ENCODE measurements at places on chromosomes 16 and 17.

DNA sequence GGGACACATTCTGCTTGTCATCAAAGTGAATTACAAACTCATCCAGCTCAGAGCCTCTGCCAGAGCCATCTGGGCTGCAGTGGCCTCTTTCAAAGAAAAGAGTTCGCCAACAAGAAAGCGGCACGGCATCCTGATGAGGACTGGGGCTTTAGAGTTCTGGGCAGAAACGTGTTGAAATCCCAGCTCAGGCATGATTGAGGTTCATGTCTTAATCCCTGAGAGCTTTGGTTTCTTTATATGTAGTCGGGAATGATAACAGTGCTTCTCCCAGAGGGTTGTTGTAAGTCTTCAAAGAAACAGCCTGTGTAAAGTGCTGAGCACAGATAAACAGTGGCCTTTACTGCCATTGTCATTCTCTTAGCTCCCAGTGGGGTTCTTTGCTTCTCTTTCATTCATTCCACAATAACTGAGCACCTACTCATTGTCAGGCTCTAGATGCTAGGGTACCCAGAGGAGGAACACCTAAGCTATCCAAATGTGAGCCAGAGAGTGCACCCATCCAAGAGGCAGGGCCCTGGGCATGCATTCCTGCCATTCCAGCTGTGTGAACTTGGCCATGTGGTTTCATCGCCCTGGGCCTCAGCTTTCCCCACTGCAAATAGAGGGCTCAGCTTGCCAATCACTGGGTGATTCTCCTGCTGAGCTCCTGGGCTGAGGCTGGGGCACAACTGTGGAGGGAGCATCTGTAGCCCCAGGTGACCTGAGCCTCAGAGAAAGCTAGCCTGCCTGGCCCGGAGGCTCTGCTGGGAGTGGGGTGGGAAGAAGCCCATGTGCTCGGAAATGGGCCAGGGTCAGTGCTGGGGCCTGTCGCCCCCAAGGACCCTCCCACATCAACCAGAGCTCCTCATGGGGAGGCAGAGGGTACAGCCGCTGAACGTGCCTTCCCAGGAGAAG, 38.3 kb upstream of the CRHR1 start:
- DNase-seq: no peak

GRCh38 chr17:64632606-64633005, 29.5 kb downstream of the SMURF2 start:
- DNase-seq: no peak

DNA sequence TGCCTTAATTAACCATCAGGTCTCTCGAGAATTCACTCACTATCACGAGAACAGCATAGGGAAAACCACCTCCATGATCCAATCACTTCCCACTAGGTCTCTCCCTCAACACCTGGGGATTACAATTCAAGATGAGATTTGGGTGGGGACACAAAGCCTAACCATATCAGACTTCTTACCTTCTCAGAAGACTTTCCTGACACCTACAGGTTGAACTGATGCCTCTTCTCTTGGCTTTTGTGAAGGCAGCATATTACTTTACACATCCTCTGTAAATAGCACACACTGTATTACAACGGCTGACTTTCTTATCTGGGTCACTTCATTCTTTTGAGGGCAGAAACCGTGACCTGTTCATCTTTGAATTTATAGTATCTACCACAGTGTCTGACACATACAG, 23.6 kb downstream of the BMERB1 start:
- no peak for DNase-seq

DNA sequence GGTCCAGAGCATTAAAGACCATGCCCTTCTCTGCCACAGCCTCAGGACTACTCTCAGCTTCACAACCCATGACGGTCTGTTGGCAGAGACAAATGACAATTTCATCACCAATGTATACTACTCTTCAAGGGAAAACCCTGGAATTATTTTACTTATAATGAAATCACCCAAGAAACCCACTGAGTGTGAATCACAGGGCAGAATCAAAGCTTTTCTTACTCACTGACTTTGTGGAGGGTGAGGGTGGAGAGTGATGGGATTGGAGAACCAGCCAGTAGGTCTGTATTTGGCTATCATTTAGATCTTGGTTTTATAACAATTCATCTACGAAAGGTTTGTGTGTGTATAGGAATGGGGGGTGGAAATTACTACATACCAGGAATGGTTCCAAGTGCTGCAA, 442.6 kb downstream of the SHISA9 start:
- DNase-seq: no peak

DNA sequence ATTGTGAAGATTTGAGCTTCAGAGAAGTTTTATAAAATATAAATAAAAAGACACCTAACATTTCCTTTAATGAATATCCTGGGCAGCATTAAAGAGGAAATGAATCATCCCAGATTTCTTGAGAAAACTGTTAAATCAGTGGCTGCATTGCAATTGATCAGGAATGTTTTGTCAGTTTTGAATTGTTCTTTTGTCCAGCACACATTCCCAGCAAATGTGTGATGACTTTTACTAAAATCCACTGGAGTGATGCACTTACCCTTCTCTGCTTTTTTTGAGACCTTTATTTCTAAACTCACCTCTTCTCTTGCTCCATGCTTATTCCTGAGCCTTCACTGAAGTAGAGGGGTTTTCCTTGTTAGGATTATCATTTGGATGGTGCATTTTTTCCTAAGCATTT, 1307.2 kb downstream of the CDH8 start:
- DNase-seq: no peak

DNA sequence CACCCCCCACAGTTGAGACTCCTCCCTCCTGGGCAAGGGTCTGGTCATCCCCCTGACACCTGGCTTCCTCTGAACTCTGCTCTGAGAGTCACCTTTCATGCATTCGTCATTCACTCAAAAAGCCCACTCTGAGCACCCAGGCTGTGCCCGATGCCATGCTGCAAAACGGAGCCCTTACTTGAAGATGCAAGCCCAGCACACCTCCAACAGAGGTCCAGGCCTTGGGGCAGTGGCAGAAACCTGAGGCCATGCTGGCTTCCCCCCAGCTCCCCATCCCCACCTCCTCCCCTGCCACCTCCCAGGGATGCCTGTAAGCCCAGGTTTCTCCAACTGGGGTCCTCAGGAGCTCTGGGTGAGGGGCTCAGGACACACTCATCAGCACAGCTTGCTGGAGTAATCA, 67.7 kb upstream of the TNRC6C start:
- DNase-seq: no peak

- DNase-seq: no peak
Measured at GRCh38 chr17:39073916-39074315, 77.5 kb downstream of the PLXDC1 start.

DNA sequence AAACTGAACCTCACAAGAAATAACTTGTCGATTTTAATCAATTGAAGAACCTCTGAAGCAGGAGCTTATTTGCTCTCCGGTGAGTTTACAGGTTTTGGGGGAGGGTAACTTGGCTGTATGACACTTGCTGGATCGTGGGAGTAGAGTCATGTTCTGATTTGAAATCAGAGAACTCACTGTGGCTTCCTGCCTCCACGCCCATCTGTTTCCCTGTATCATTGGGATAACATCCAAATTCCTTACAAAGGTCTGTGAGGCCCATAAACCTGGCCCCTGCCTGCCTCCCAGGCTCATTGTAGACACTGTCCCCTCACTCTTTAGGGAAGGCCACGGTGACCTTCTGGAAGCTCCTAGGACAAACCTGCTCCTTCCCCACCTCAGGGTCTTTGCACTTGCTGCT, 48.3 kb downstream of the C17orf67 start:
- no peak for DNase-seq

GRCh38 chr17:73976676-73977521, 226.6 kb upstream of the RPL38 start:
- DNase-seq: no peak

- no peak for DNase-seq
Measured at GRCh38 chr17:56481659-56482058, 111.8 kb upstream of the NOG start.

DNA sequence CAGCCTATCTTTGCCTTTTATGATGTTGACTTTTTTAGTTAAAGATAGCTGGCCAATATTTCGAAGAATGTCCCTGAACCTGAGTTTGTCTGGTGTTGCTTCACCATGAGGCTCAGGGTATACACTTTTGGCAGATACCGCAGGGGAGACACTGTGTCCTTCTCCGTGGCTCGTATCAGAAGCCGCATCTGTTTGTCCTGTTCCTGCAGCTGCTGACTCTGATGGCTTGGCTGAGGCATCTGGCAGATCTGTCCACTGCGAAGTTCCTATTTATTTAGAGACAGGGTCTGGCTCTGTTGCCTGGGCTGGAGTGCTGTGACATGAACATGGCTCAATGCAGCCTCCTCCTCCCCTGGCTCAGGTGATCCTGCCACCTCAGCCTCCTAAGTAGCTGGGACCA, 93.5 kb downstream of the CRISPLD2 start:
- no peak for DNase-seq

- no peak for DNase-seq
Measured at GRCh38 chr17:60554377-60554788, 28.3 kb upstream of the APPBP2 start.

GRCh38 chr17:8726941-8727555, 17.6 kb downstream of the CCDC42 start:
- DNase-seq: no peak

- DNase-seq: no peak
Measured at GRCh38 chr16:3799354-3799753, 81.2 kb downstream of the CREBBP start.

GRCh38 chr16:80683646-80684045, 120.8 kb downstream of the CDYL2 start:
- no peak for DNase-seq

GRCh38 chr17:81878294-81878693, 7.2 kb upstream of the ARHGDIA start:
- no peak for DNase-seq

GRCh38 chr16:66155933-66156332, 210.6 kb upstream of the CDH5 start:
- DNase-seq: no peak

DNA sequence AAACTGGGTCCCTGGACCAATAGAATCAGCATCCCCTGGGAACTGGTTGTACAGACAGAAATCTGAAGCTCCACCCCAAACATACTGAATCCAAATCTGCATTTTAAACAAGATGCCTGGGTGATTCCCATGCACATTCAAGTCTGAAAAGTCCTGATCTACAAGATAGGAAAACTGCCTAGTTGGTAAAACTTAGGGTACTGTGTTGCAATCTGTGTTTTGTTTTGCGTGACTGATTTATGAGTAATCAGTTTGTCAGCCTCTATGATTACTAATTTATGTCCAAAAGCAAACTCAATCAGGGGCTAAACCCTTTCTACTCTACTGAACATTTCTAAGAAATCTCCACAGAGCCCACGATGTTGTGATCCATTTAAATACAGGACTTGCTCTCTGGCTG, 103.8 kb downstream of the YPEL2 start:
- no peak for DNase-seq

DNA sequence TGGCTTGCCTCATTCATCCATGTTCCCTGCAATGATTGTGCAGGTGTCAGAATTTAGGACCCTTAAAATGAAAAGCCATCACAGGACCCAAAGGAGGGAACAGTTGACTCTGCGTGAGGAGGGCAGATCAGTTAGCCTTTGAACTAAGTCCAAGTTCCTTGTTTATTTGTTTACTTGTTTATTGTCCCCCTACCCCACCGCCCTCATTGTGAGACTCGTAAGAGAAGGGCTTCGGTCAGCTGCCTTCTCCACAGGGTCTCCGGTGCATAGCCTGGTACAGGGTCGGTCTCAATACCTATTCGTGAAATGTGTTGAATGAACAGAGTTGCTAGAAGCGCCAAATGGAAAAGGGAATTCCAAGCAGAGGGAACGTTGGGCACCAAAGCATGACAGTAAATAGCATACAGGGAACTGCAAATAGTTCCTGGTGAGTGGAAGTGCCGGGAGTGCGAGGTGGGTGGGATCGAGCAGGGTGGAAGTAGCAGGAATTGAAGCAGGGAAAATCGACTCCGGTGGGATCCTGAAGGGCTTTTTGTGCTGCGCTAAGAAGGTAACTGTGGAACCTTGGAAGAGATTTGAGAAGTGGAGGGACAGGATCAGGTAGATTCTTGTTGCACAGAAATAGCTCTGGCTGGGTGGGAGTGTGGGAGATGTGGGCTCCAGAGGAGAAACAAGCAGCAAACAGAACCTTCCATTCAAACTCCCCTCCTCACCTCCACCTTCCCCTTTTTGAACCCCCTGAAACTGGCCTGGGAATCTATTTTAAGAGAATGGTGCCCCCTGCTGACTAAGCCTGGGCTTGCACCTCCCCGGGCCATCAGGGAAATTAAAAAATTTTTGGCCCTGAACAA, 12.7 kb downstream of the SLC35B1 start:
- no peak for DNase-seq

GRCh38 chr17:34245351-34245905, 9.7 kb upstream of the CCL2 start:
- no peak for DNase-seq

- no peak for DNase-seq
Measured at GRCh38 chr17:50194140-50194933, 7.1 kb downstream of the COL1A1 start.

DNA sequence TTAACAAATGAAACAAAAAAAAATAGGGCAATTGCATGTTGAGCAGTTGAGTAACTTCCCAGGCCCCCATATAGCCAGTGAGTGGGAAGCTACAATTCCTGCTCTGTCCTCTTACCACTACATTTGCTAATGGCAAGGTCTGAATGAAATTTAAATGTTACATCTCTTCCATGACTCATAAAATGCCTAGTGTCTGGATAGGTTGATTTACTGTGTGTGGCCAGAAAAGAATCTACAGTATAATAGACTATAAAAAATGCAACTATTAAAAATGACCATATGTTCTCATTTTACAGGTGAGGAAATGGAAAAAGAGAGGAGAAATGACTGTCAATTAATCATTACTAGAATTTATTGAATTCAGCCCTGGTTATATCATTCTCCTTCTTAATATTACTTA, 1199.3 kb downstream of the CDH11 start:
- no peak for DNase-seq

GRCh38 chr17:1173432-1174262, 6.1 kb downstream of the ABR start:
- no peak for DNase-seq

- no peak for DNase-seq
Measured at GRCh38 chr16:6374821-6375220, 957.8 kb upstream of the RBFOX1 start.

DNA sequence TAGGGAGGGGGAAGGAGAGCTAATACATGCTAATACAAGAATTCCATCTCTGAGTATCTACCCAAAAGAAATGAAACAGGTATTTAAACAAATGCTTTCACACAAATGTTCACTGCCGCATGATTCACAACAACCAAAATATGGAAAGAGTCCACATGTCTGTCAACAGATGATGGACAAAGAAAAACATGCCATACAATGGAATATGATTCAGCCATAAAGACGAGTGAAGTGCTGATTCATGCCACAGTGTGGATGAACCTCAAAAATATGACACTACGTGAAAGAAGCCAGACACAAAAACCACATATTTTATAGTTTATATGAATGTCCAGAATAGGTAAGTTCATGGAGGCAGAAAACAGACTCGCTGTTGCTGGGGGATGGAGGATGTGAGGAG, 321.4 kb downstream of the FOXL1 start:
- no peak for DNase-seq

DNA sequence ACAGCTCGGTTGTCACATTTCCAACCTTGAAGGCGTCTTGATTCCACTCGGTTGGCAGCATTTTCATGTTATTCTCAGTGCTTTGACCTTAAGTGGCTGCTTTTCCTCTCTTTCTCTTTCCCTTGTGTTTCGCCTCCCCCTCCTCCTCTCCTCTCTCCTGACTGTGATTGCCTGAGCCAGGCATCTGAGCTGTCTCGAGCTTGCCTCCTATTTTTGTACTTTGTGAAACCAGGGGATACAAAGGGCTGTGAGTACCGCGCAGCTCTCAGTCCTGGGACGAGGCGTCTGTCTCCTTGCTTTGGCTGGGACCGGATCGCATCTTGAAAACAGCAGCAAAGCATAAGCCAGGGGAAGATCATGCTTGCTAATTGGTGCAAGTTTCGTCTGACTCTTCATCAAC, 48.8 kb upstream of the SDK2 start:
- no peak for DNase-seq

Measured in NCI-H1048 (cell line).